ENCODE measurements at places on chromosomes 4 and X. TPM values are rescaled to one million over a fixed set of nuclear protein-coding genes. Genes with fewer than 3 reads are reported as not detected.

Gene CENPVL2
- total RNA-seq, result not detected

DNA sequence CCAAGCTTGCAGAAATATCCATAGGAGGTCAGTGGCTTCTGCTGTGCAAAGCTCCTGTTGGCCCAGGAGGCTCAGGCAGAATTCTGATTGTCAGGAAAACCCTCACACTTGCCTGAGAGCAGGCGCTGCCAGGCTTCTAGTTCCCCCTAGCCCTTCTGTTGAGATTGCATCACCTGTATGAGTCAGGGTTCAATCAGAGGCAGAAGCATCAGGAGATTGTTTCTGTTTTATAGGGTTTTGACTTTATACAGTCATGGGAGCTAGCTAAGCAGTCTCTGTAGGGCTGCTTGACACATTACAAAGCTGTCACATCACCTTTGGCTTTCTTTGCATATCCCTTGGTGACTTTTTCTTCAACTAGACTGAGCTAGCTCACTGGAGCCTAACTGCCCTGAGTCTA is 27.8 kb downstream of the DIPK2B start:
- DNase-seq, result no peak

DNA sequence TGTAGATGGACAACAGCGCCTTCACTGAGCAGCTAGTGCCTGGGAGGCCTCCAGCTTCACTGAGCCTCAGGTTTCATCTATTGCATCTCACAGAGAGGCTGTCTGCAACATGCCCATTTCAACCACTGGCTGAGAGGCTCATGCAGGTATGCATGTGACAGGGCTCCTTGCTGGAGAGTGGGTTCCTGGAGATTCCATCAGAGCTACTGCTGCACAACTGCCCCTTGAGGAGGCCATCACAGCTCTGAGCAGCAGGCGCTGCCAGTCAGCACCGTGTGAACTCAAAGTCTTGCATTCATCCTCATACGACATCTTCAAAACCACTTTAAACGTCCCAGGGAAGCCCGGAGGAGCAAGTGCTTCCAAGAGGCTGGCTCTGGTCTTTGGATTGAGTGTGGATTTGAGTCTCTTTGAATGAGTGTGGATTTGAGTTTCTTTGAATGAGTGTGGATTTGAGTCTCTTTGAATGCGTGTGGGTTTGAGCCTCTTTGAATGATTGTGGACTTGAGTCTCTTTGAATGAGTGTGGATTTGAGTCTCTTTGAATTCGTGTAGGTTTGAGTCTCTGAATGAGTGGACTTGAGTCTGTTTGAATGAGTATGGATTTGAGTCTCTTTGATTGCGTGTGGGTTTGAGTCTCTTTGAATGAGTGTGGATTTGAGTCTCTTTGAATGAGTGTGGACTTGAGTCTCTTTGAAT is 8.7 kb downstream of the P2RY8 start:
- no peak for DNase-seq

- DNase-seq, result no peak
These were observed 12.7 kb upstream of the DGKK start for GRCh38 chrX:50483283-50483682.

Gene DGAT2L6
- total RNA-seq, result 12.4 TPM

Gene SPIN4
- total RNA-seq, result 5.7 TPM

Gene SLC34A2
- 1.1 TPM for total RNA-seq

Gene MCF2
- total RNA-seq, result 0.20 TPM

DNA sequence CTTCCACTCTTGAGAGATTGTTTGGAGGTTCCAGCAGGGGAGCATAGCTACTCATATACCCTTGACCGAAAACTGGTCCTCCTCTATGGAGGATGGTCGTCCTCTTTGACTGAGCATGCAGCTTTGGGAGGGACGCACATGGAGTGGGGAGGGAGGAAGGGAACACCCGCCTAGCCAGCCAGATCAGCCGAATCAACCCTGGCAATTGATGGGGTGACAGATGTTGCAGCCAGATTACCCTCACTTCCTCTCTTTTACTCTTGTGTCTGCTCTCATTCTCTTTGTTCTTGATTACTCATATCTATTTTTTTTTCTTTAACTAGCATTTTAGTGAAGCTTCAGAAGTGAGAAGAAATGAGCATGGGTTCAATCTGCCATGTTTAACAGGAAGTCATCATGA is 19.6 kb downstream of the MGST2 start:
- no peak for DNase-seq

DNA sequence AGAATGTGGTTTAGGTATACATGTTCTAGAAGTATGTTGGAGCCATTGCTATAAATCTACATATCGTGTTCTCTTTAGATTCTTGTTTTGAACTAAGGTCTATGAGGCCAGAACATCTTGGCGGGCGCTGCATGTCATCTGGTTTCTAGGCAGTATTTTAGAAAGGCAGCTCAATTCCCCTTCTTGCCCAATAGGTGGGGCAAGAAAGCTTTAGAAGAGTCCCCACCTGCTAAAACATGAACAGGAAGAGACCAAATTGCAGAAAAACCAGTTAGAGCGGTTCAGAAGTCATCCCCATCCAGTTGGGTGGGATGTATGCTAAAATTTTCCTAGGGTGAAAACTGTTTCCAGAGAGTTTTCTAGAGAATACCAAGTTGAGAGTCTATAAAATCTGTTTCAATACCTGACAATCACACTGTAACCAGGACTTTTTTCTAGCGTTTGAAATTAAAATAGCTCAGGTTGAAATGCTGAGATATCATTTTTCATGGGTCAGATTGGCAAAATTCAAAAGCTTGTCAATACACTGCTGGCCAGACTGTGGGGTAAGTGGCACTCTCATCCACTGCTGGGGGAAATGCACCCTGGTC is 17.5 kb upstream of the SH3KBP1 start:
- no peak for DNase-seq

DNA sequence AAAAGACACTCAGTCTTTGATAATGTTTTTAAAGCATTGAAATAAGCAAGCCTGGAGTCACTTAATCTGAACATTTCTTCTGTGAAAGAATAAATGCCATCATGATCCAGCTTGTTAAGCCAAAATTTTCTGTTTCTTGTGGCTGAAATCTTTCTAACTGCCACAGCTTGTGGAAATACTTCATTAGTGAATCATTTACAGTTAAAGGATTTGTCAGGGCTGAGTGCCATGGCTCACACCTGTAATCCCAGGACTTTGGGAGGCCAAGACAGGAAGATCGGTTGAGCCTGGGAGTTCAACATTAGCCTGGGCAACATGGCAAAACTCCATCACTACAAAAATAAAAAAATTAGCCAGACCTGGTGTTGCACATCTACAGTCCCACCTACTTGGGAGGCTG is 93.3 kb upstream of the PDE5A start:
- DNase-seq, result no peak

Gene FAM236B
- not detected for total RNA-seq

DNA sequence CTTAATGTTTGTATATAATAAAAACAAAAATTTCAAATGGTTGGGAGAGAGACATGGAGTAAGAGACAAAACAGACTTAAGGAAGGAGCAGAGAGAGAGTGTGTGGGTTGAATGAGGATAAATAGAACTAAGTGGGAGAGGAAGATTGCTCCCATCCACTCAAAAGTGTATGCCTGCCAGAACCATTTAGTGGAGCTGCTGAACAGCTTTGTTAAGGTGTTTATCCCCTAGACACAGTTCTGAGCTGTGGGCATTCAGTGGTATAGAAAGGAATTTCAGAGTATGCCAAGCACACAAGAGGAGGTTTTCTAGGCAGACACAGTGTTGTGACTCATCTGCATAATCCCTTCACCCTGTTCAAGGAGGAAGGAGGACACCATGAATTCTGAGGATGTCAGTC is 508.6 kb upstream of the EPHA5 start:
- no peak for DNase-seq

GRCh38 chr4:168549143-168549542 is 52.3 kb downstream of the PALLD start:
- peak; percentile 80 for DNase-seq

DNA sequence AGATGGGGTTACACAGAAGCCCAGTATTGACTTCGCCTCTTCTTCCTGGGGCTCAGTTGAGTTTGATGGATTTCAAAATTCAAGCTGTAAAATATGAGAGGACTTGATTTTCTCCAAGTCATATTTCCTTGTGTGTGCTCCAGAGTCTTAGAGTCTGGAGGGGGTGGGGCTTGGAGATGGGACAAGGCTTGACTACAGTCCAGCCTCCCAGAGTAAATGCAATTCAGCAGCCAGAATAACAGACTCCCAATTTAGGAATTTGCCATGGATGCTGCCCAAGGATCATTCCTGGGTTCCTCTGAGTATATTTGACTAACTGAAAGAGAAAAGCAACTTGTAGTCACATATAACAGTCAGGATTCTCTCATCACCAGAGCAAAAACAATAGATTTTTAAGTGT is 53.7 kb upstream of the RBPJ start:
- peak; percentile 89 for DNase-seq

DNA sequence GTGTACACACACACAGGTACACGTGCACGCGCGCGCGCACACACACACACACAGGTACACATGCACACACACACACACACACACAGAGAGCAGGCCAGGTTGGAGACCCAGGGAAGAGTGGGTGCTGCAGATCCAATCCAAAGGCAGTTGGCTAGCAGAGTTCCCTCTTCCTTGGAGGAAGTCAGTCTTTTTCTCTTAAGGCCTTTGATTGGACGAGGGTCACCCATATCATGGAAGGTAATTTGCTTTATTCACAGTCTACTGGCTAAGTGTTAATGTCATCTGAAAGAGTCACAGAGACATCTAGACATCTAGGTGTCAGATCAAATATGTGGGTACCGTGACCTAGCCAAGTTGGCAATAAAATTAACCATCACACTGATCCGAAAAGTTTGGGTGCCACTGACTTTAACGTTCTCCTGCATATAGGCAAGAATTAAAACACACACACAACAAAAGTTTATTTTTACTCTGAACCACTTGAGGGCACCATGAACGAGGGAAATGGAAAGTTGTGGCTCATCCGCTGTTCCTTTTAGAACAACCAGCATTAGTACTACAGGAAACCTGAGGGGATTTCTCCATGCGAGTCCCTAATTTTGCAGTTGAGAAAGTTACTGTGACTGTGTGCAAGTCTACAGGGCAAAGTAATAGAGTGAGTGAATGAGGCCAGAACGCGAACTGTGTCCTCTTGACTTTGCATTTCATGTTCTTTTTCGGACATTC is 66.0 kb upstream of the STOX2 start:
- DNase-seq, result peak; percentile 58

GRCh38 chr4:147287588-147287890 is 193.4 kb upstream of the EDNRA start:
- no peak for DNase-seq

Gene KIAA1210
- total RNA-seq, result 0.10 TPM

Gene HERC3
- total RNA-seq, result 26.1 TPM

Gene ASB5
- 18.6 TPM for total RNA-seq

GRCh38 chrX:103878466-103879122 is 46.5 kb upstream of the RAB9B start:
- DNase-seq, result no peak

All from skin of body (tissue), 3 donors.